ENCODE measurements at places on chromosomes 6 and 20. TPM values are rescaled to one million over a fixed set of nuclear protein-coding genes. Genes with fewer than 3 reads are reported as not detected.

Gene SCGN
- total RNA-seq: not detected

Gene CENPW
- 8.0 TPM for total RNA-seq

Gene SLC22A23
- 2.4 TPM for total RNA-seq

Gene NAPB
- 7.9 TPM for total RNA-seq

Gene MYCT1
- under 0.01 TPM for total RNA-seq

Gene GABBR1
- total RNA-seq: 6.3 TPM

Gene TRIM10
- total RNA-seq: not detected

Gene TRMT6
- total RNA-seq: 7.0 TPM

Gene C4B
- total RNA-seq: 6.3 TPM

Gene ABHD16B
- total RNA-seq: not detected

Gene GSTA2
- total RNA-seq: not detected

Gene PTCHD4
- 0.88 TPM for total RNA-seq

Gene THBD
- 7.9 TPM for total RNA-seq
